ENCODE measurements at places on chromosomes 6 and 20.

GRCh38 chr6:19609972-19610641 is 227.1 kb upstream of the ID4 start:
- DNase-seq: no peak

- no peak for DNase-seq
Measured at GRCh38 chr6:166286839-166287271, 21.3 kb downstream of the PRR18 start.

- no peak for DNase-seq
Measured at GRCh38 chr6:90669846-90670245, 83.0 kb upstream of the MAP3K7 start.

- no peak for DNase-seq
Measured at GRCh38 chr6:73532293-73532692, 11.5 kb upstream of the EEF1A1 start.

Data from RWPE2 (cell line).